Melanocyte of skin (primary cell): ENCODE measurements at places on chromosomes 4 and X. TPM values are rescaled to one million over a fixed set of nuclear protein-coding genes. Genes with fewer than 3 reads are reported as not detected.

The MUC7 gene
- total RNA-seq, result not detected in 2 replicates

The SNCA gene
- 231 and 351 TPM in 2 replicates for total RNA-seq

The RTL9 gene
- under 0.01 and 0.36 TPM in 2 replicates for total RNA-seq

The STOX2 gene
- 10.2 and 12.4 TPM in 2 replicates for total RNA-seq

The CCDC120 gene
- 0.62 and 1.3 TPM in 2 replicates for total RNA-seq

The HAND2 gene
- total RNA-seq, result 0.73 TPM in 1 of 2 replicates, not detected in the other

The F8A1 gene
- 5.5 and 8.4 TPM in 2 replicates for total RNA-seq

The SHROOM2 gene
- 2.1 and 20.0 TPM in 2 replicates for total RNA-seq

The AVPR2 gene
- 0.15 and 0.33 TPM in 2 replicates for total RNA-seq

The TLL1 gene
- not detected in 2 replicates for total RNA-seq

The DACH2 gene
- total RNA-seq, result under 0.01 TPM in 1 of 2 replicates, not detected in the other

The CHST7 gene
- total RNA-seq, result 2.8 and 6.9 TPM in 2 replicates

The TEX13C gene
- not detected in 2 replicates for total RNA-seq

The TEX13D gene
- total RNA-seq, result not detected in 2 replicates

The IL21 gene
- total RNA-seq, result not detected in 2 replicates

The AFP gene
- not detected in 2 replicates for total RNA-seq

The AMBN gene
- not detected in 2 replicates for total RNA-seq

The SAT1 gene
- 823 and 841 TPM in 2 replicates for total RNA-seq

The FAM114A1 gene
- total RNA-seq, result 98.4 and 247 TPM in 2 replicates

The SSX4B gene
- total RNA-seq, result 0.36 TPM in 1 of 2 replicates, not detected in the other

The TIGD4 gene
- 1.00 and 1.5 TPM in 2 replicates for total RNA-seq

The C4orf51 gene
- total RNA-seq, result not detected in 2 replicates

The XIAP gene
- 14.0 and 19.9 TPM in 2 replicates for total RNA-seq

The ZBED1 gene
- total RNA-seq, result 43.0 and 45.0 TPM in 2 replicates

The ARHGAP6 gene
- total RNA-seq, result under 0.01 TPM in 1 of 2 replicates, not detected in the other
